ENCODE measurements at places on chromosomes 12 and 14. TPM values are rescaled to one million over a fixed set of nuclear protein-coding genes. Genes with fewer than 3 reads are reported as not detected.

DNA sequence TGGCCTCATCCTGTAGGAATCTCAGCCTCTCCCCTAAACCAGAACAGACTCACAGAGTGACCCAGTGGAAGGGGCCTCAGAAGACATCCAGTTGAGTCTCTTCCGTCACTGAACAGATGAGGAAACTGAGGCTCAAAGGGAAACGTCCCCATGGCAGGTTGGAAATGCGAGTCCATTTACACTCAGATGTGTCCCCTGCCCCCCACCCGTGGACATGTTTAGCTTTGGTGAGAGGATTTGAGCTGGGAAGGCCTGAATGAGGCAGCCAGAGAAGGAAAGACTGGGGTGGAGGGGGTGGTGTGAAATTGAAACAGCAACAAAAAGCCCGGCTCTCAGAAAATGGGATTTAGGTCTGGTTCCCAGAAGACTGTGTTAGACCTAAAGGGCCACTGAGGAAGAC lies 1.7 kb downstream of the FAIM2 start:
- no peak for DNase-seq

DNA sequence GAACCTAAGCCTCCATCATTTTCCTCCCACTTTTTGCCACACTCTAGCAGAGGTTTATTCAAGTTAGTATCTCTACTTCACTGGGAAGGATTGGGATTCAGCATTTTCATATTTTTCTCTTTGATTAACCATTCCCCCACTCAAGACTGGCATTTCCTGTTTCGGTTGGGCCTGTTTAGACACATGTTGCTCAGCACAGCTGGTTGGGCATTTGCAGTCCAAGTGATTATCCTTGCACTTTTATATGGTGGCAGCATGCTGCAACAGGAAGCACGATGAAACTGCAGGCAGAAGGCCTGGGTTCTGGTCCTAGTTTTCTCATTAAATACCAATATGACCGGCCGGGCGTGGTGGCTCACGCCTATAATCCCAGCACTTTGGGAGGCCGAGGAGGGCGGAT lies 182.9 kb upstream of the GRIN2B start:
- no peak for DNase-seq

DNA sequence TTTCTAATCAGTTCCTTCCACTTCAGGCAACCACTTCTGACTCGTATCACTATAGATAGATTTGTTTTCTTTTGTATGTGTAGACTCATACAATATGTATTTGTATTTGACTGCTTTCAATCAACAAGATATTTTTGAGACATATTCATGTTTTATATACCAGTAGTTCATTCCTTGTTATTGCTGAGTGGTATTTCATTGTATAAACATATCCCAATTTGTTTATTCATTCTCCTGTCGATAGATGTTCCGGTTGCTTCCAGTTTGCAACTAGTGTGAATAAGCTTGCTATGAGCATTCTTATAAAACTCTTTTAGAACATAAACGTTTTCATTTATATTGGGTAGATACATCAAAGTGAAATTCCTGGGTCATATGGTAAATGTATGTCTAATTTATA lies 119.2 kb downstream of the FIGNL2 start:
- DNase-seq: no peak

DNA sequence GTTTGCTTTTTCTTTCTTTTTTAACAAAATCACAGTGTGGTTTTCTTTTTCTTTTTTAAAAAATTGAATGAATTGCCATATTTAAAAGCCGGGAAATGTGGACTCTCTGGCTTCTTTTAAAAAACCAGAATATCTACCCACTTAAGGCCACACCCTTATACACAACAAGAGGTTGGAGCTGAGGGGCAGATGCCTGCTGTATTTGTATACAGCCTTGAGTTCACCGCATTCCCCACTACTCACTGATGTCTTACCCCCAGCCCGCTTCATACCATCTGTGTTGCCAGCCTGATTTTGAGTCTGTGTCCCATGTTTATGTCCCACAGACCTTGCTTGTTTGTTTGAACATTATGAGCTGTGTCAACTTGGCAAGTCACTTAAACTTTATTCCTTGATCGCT lies 14.3 kb downstream of the JDP2 start:
- no peak for DNase-seq

DNA sequence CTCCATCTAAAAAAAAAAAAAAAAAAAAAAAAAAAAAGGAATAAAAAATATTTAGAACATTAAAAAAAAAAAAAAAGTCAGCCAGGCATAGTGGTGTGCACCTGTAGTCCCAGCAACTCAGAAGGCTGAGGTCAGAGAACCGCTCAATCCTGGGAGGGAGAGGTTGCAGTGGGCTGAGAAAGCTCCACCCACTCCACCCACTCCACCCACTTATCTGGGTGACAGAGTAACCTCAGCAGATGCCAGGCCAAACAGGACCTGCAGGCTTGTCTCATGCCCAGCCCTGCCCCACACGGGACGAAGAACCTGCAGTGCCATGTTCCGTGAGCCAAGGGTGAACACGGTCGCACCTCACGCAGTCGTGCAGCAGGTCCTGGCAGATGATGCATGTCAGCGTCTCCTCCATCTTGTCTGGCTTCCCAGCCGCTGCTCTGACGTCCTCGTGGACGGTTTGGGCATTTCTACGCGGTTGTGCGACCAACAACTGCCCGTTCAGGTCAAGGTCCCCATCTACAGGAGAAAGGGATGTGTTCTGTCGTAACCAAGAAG lies 28.6 kb downstream of the CHFR start:
- DNase-seq: no peak

DNA sequence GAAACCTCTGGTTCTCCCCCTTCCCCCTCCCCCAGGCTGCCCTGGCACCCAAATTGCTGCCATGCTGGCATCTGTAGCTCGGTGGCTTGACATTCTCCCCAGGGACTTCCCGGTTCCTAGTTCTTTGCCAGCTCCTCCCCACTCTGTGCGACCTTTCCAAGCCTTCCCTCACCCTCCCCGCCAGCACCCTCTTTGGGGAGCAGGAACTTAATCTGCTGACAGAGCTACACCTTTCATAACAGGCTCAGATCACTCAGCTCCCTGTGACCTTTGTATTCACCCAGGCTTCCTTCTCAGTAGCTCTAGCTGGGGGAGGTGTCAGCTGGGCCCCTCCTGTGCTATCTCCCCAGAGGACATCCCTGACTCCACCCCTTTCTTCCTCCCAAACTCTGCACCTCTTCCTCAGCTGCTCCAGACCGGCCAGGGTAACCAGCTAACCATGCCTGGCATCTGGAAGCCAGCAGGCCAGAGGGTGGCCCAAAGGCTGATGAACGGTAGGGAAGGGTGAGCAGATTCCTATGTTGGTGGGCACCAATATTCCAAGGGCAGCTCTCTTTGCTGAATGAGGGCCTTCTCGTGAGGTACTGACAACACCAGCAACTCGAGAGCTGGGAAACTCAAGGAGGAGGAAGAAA lies 1.8 kb upstream of the COX14 start:
- no peak for DNase-seq

- DNase-seq: no peak
Measured at GRCh38 chr12:59004456-59004855, 84.2 kb upstream of the LRIG3 start.

DNA sequence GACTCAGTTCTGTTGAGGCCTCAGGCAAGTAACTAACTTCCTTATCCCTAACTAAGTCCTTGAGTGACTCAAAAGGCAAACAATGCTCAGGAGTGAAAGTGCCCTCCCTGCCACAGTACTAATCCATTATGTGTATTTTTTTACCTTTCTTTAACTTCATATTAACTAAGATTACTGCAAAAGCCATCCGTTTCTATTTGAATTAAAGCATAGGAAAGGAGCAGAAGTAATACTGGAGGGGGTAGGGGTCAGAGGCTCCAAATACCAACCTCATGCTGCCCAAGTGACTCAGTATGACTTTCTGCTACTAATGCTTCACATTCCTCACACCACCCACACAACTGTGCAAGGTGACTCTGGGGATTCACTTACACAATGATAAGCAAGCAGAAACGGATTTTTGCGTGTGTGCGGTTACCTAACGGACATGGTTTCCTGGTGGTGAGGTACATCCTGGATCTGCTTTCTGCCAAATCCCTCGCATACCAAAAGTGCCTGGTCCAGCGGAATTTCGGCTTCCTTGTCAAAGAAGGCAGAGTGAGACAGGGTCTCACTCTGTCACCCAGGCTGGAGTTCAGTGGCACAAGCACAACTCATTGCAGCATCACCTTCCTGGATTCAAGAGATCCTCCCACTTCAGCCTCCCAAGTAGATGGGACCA lies 25.1 kb downstream of the MOK start:
- DNase-seq: no peak

GRCh38 chr14:85531587-85532373 lies 1.8 kb downstream of the FLRT2 start:
- DNase-seq: no peak

DNA sequence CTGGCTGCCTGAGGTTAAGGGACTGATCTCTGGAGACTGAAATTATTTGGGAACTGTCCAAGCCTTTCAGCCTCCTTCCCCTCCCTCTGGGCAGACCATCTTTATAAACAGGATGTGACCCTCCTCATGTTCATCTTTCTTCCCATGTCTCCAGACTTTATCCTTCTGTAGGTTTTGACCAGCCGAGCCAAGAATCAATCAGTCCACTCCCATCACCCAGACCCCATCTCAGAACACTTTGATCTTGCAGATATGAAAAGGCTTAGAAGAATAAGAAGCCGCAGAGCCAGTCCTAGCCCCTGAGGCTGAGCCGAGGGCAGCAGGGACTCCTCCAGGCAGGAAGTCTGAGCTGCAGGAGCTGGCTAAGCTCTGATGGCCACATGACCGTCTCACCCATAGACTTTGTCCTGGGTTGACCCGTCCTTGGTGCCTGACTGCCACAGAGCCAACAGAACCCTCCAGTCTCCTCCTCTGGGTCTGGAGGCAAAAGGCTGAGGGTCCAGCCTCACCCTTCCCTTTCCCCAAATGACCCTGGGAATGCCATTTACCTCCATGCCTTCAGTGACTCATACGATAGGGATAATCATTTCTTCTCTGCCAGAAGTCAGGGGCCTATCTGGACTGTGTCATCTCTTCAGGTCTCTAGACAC lies 1.6 kb downstream of the KRT71 start:
- DNase-seq: no peak

GRCh38 chr14:74630881-74631690 lies 19.0 kb upstream of the LTBP2 start:
- no peak for DNase-seq

DNA sequence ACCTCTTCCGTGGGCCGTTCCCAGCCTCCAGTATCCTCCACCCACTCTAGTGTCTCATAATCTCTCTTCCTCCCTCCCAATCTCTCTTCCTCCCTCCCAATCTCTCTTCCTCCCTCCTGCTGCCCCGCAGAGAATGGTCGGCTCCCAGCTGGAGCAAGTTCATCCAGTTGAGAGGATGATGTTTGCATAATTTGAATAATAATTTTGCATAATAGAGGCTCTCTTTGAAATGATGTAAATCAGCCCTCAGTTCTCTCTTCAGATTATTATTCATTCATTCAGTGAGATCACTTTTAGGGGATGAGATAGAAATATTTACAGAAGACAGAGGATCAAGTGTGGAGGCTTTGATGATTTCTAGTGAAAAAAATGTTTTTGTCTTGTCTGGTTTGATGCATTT lies 125.0 kb downstream of the PTPN11 start:
- no peak for DNase-seq

DNA sequence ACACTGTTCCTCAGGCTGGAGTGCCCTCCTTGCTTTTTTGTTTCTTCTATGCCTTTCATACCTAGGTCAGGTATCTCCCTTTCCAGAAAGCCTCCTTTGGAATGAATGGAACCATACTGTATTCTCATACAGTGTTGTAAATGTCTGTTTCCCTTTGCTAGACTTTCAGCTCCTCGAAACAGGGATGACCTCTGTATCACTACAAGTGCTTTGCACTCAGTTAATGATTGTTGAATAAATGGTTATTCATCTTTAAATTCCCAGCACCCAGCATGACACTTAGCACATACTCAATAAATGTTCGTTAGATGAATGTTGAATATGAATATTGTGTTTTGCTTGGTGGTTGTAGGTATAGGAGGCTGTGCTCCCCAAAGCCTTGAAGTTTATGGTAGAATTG lies 5.9 kb upstream of the TULP3 start:
- DNase-seq: no peak

GRCh38 chr12:120381752-120382419 lies 12.9 kb upstream of the MSI1 start:
- no peak for DNase-seq

GRCh38 chr14:92987713-92988510 lies 65.0 kb downstream of the CHGA start:
- no peak for DNase-seq

Gene GZMH
- total RNA-seq: 74.2 TPM

Gene PIANP
- 0.58 TPM for total RNA-seq

Gene USP44
- total RNA-seq: 8.4 TPM

Gene PTGER2
- 9.6 TPM for total RNA-seq

Gene PRH1
- 13.0 TPM for total RNA-seq

Gene BEST3
- total RNA-seq: not detected

Gene ADAM21
- not detected for total RNA-seq

Gene EMC9
- total RNA-seq: 38.0 TPM

Gene MYF6
- total RNA-seq: not detected

Gene PAX9
- not detected for total RNA-seq
